ENCODE measurements at places on chromosomes 5 and 9.

- no peak overlapping the region for H3K4me3 ChIP-seq
- H3K27ac ChIP-seq, result peak overlapping the region; percentile 85
- DNase-seq, result no peak
- no peaks in the 10 kb centered on the region for H3K27me3 ChIP-seq
Measured at GRCh38 chr9:91428436-91428835, 4.8 kb upstream of the NFIL3 start.

- no peaks in the 10 kb centered on the region for H3K27me3 ChIP-seq
- H3K4me1 ChIP-seq, result peaks cover 10% of the 10 kb centered on the region
- no peak overlapping the region for H3K4me3 ChIP-seq
- H3K36me3 ChIP-seq, result no peaks in the 10 kb centered on the region
- no peak for DNase-seq
Measured at GRCh38 chr5:39055027-39055767, 19.0 kb downstream of the RICTOR start.

DNA sequence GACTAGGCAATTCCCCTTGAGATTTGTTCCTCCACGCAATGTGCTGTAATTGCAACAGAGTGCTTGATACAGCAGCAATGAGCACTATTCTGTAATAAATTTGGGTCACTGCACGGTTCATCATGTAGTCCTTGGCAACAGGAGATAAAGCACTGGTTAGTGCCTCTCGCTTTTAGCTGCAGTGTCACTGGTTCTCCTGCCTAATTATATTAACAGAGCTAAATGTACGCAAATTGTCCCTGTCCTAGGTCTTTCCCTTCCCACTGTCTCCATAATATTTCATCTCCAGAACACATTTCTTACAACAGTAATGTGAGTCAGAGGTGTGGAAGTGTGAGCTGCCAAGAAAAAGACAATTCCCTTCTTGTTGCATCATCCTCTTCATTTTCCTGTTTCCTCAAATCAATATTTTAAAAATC is 553.1 kb downstream of the ZNF608 start:
- no peak for DNase-seq
- peaks cover 5% of the 10 kb centered on the region for H3K4me1 ChIP-seq
- H3K27ac ChIP-seq, result no peak overlapping the region
- H3K4me3 ChIP-seq, result no peak overlapping the region
- no peaks in the 10 kb centered on the region for H3K27me3 ChIP-seq

DNA sequence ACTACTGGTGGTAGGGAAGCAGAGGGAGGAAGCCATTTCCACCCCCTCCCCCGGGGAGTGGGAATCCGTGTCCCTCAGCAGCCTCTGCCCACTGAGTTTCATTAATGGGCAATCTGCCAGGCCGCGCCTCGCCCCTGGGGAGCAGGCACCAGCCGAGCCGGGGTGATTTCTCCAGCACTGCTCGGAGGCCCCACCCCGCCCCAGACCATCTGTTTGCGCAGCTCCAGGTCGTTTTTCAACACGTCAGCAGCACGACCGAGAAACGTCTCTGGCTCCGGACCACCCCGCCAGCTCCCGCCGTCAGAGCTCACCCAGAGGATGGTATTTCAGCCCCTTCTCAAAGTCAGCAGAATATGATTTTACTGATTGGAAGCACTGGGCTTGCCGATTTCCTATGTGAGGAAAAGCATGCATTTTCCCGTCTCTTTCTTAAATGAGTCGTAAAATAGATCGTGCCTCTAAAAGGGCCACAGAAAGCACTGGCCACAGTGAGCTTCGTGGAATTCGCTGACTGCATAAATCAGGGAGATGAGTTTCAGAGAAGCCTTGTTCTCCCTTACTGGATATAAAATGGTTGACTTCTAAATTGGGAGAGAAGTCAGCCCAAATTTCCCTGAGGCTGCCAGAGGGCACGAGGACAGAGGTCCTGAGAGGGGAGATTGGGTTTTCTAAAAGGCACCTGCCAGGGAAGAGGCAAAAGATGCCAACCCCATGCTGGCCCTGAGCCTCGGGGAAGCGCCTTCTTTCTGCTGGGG is 47.0 kb downstream of the OLFM1 start:
- H3K27ac ChIP-seq, result no peak overlapping the region
- H3K36me3 ChIP-seq, result no peaks in the 10 kb centered on the region
- H3K4me1 ChIP-seq, result no peaks in the 10 kb centered on the region
- no peaks in the 10 kb centered on the region for H3K27me3 ChIP-seq

- no peak for DNase-seq
- no peaks in the 10 kb centered on the region for H3K36me3 ChIP-seq
- H3K27ac ChIP-seq, result no peak overlapping the region
- no peaks in the 10 kb centered on the region for H3K4me1 ChIP-seq
Measured at GRCh38 chr5:172496671-172497371, 42.5 kb upstream of the SH3PXD2B start.

Data from left lung (tissue), 14 donors.